ENCODE measurements at places on chromosomes 2 and 18.

- no peak for DNase-seq
Measured at GRCh38 chr2:36413218-36413617, 57.6 kb downstream of the CRIM1 start.

GRCh38 chr2:11094021-11094810, 61.1 kb upstream of the SLC66A3 start:
- DNase-seq = no peak

- DNase-seq = no peak
Measured at GRCh38 chr18:57038395-57038794, 108.5 kb upstream of the BOD1L2 start.

DNA sequence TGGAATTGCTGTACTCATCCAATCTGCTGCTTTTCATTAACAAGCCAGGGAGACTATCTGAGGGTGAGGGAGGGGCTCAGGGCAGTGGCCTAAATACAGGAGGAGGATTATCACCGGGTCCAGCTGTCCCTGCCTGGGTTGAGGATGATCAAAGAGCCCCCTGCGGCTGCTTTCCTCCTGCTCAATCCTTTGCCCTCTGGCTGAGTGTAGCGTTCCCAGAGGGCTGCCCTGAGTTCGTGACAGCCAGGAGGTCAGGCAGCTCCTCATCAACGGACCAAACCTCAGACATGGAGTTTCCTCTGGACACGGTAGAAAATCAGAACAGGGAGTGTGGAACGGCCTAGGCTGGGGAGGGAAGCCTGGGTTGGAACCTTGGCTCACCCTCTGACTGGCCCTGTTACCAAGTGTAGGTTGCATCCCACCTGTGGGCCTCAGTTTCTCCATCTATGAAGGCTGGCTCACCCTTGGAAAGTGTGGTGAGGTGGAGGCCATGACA, 23.5 kb downstream of the CIB4 start:
- DNase-seq = no peak

GRCh38 chr18:79695269-79695668, 15.7 kb downstream of the CTDP1 start:
- no peak for DNase-seq

Data from GM10248 (cell line).